AG04450 (cell line): ENCODE measurements at places on chromosomes 16 and 17.
A peak's percentile ranks its signal among the peaks of the same experiment; 100 is the strongest.

- DNase-seq = no peak
These were observed 802 bp downstream of the SETD6 start for GRCh38 chr16:58515871-58516767.

DNA sequence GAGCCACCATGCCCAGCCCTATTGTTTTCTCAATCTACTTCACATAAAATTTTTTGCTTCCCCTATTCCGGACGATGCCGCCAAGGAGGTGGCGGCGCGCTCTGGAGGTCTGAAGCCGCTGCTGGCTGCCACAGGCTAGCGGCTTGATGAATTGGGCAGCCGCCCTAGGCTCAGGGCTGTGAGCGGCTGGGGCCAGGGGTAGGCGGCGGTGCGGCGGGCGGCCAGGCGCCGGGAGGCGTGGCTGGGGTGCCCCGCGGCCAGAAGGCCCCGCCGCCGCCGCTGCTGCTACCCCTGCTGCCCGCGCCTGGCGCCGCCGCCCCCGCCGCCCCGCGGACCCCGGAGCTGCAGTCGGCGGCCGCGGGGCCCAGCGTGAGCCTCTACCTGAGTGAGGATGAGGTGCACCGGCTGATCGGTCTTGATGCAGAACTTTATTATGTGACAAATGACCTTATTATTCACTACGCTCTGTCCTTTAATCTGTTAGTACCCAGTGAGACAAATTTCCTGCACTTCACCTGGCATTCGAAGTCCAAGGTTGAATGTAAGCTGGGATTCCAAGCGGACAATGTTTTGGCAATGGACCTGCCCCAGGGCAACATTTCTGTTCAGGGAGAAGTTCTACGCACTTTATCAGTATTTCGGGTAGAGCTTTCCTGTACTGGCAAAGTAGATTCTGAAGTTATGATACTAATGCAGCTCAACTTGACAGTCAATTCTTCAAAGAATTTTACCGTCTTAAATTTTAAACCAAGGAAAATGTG, 41.7 kb downstream of the ANKFY1 start:
- DNase-seq = no peak

DNA sequence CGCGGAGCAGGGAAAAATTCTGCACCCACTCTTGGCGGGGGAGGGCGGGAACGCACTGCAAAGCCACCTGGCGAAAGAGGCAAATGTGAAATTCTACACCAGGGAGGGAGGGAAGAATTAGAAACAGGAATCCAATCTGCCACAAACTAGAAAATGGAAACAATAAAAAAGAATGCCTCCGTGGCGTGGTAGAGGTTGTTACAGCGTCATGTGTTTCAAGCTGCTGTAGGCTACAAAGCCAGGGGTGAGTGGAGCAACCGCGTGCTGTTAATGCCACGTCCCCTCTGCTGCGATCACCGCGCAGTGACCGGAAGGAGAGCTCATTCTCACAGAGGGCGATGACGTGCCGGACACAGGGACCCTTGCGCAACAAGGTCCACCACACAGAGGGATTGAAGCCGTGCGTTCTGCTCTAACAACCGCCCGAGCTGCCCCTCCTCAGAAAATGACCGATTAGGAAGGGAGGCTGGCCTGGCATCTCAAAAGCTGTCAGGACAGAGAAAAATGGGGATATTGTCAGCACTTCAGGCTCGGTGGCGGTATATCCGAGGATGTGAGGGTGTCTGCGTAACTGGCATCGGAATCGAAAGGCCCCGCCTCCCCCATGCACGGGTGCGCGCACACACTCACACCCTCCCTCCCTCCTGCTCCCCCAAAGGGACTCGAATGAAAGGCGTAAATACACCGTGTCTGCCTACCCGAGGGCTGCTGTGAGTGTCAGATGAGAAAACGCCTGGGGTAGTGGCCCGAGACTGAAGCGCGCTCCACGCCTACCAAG, 70.8 kb upstream of the TNRC6C start:
- DNase-seq = peak; percentile 16

DNA sequence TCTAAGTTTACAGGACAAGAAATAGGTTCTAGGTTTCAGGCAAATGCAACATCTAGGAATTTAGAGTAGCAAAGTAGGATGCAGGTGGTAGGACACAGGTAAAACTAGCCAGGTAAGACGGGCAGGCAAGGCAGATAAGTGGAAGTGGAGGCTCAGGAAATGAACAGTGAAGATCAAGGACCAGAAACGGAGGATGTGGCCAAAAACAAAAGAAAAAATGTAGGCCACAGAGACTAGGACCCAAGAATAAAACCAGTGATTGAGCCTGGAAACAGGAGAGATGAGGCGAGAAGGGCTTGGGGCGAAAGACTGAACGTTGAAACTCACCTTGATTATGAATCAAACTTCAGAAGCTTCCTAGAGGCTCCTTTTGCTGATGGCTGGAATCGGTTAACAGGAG, 24.0 kb downstream of the CPSF4L start:
- no peak for DNase-seq

DNA sequence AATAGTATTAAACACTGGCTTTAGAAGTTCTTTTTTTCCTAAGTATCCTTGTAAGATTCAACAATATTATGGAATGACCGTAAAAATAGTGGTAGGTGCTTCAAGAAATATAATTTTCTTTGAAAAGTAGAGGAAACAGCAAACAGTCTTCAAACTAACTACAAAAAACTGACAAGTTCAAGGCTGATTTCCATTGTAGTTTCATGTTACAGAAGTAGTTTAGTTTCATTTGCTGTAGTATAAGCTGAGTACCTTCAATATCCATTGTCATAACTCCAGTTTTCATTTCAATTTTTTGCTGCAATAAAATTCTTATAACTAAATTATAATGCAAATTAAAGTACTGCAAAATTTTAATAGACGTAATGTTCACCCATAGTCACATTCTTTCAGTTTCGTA, 19.3 kb downstream of the PHKB start:
- DNase-seq = no peak

DNA sequence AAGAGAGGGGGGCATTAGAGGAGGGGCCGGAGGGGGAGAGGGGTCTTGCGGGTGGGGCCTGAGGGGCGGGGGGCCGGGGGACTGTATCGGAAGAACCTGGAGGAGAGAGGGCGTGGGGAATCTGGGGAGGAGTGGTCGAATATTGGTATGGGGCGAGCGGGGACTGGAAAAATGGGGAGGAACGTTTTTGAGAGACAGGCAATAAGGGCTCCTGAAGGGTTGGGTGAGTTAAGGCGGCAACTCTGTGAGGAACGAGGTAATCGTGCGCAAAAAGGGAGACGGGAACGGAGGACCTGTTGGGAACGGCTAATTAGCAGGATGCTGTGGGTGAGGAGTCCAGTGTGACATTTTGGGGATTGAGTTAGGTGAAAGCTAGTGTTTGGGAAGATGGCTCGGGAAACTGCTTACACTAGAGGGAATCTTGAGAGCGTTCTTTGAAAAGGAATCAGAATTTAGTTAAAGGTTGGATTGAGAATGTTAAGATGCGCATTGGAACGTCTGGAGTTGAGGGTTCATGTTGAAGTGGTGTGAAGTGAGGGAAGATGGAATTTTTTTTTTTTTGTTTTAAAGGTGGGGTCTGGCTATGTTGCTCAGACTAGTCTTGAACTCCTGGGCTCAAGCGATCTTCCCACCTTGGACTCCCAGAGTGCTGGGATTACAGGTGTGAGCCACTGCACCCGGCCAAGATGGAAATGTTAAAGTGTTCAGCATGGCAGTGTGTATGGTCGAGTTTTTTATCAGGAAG, 662 bp downstream of the WIPF2 start:
- no peak for DNase-seq

- DNase-seq = no peak
These were observed 393 bp upstream of the PSMB10 start for GRCh38 chr16:67936880-67937605.

DNA sequence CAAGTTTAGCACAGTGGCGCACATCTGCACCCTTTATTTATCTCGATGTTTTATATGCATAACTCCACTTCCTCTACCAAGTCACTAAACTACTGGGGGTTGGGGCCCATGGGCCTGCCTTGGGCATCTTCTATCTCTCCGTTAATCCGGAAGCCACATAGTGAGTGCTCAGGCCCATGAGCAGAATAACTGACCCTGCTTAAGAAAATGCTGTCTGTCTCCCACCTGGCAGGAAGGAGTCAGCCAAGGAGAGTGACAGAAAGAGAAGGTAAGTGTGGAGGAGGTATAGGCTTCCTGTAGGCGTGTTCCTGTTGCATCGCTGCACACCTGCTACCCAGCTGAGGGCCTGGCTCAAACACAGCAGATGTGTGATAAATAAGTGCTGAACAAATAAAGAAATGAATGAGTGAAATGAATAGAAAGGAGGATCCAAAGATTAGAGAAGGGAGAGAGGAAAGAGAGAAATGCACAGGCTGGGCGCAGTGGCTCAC, 320.1 kb downstream of the SLC39A11 start:
- no peak for DNase-seq

- no peak for DNase-seq
These were observed 13.5 kb upstream of the MYH10 start for GRCh38 chr17:8643855-8644506.

- no peak for DNase-seq
These were observed 3.3 kb downstream of the USP43 start for GRCh38 chr17:9648521-9649110.

DNA sequence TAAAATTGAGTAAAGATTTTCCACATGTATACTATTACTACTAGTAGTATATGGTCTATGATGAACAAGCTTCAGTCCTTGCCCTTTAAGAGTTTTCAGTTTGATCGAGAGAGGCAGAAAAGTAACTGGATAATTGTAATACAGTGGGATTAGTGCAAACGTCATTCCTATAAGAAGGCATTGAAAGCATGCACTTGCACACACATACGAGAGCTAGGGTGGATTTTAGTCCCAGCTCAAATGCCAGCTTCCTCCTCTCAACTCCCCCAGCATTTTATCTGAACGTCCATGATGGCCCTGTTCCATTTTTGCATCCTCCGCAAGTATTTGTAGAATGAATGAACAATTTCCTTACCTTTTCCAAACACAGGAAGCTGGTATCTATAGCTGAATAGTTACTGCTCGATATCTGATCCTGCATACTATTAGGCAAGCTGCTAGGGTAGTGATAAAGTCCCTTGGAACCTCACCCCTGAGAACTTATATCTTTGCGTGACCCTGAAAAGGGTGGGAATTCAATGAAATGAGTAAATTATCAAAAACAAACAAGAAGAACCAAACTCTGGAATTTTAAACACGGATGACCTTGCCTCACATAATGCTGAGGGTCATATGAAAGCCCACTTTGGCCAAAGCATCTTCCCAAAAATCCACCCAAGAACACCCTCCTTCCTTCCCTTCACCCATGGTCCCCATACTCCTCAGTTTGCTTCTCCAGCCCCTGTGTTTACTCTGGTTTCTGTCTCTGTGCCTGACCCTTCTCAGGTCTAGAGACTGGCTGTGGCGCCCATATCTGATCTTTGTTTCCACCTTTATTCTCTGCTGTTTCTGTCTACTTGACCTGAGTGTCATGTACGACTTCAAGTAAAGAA, 60.5 kb downstream of the TMEM100 start:
- DNase-seq = no peak

GRCh38 chr17:51121620-51122472, 1.2 kb upstream of the SPAG9 start:
- DNase-seq = peak; percentile 47

- DNase-seq = no peak
These were observed 69.5 kb upstream of the NOL11 start for GRCh38 chr17:67648032-67648905.

DNA sequence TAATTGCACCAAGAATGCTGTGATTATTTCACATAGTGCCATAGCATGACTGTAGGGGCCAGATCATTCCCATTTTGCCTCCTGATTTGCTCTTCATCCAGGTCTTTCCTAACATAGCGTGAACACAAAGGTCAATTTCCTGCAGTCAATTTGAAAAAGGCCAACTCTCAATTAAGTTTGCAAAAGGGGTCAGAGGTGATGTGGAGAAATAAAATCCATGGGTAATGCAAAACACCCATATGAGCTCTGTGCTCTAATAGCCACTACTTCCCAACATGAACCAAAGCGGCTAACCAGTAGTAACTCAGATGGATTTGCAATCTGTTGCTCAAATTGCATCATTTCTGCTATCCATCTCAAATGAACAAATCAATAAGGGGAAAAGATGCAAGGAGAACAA, 275.5 kb upstream of the SOX9 start:
- no peak for DNase-seq

DNA sequence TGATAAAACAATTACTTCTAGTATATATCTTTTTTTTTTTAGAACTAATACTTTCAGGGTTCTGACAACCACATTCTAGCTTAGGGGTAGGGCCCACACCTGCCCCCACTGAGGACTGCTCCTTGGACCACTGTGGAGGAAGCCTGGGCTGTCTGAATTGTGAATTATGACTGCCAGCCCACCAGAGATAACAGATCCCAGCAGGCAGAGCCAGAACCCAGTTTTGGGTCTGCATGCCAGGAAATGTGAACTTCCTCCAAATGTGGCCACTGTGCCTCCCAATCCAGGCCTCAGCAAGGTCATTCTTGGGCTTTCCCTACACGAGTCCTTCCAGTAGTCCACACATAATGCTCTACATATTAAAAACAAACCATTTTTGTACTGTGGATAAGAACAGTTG, 15.9 kb downstream of the VEZF1 start:
- no peak for DNase-seq

DNA sequence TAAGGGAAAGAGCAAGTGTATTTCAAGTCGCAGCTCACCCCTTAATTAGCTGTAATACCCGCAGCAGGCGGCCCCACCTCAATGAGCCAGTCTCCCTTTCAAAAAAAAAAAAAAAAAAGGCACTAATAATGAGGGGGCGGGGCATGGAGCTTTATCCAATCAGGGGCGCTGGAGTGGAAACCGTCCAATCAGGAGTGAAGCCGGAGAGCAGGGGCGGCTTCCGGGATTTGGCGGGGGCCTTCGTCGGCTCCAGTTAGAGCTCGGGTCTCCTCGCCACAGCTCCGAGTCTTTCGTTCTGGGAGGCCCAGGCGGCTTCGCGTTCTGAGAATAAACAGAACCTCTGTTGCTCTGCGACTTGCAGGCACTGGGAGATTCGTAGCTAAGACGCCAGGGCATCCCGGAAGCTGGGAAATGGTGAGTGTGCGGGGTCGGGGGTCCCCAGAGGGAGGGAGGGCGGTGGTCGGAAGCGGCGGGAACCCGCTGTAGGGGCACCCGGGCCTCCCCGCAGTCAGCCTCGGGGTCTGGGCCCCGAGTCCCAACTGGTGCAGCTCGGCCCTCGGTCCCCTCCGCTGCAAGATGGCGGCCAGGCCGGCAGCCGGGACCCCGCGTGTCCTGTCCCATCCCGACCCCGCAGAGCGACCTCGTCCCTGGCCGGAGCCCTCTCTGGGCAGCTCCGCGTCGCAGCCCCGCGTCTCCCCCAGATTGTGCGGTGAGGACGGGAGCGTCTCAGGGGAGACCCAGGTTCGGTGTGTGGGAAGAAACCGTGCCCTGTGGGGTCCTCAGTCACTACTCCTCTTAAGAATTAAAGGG, at the start of gene ZNF267:
Gene ZNF267, plus strand, starts transcription at position 252 of the 810 bp plus-strand sequence. Its CDS starts 160 bp downstream, at position 412.
- peak; percentile 77 for DNase-seq

GRCh38 chr17:41396996-41397660, at the start of gene KRT31:
Gene KRT31, minus strand, starts transcription at chr17:41397608. Its CDS starts 69 bp downstream, at chr17:41397539.
- no peak for DNase-seq

- DNase-seq = peak; percentile 18
These were observed 55.8 kb upstream of the ADCY9 start for GRCh38 chr16:4172070-4172469.

DNA sequence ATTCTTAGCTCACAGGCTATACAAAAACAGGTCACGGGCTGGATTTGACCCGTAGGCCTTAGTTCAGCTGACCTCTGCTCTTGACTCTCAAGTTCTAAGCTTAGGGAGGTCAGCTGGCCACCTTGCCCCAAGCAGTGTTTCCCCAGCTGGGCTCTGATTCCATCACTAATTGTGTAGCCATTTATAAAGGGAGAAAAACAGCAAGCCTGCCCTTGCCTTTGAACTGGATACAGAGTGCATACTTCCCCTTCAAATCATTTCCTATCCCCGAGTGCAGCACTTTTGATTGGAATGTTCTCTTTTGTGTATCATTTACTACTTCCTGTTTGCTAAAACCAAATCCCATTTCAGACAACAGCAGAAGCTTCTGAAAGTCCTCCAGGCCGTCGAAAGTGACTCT, 153.6 kb downstream of the KATNIP start:
- no peak for DNase-seq
